Sciatic nerve (tissue), 2 donors: ENCODE measurements at places on chromosomes 7 and 10.

- DNase-seq = no peak
These were observed 277.3 kb downstream of the SDK1 start for GRCh38 chr7:3578399-3578798.

DNA sequence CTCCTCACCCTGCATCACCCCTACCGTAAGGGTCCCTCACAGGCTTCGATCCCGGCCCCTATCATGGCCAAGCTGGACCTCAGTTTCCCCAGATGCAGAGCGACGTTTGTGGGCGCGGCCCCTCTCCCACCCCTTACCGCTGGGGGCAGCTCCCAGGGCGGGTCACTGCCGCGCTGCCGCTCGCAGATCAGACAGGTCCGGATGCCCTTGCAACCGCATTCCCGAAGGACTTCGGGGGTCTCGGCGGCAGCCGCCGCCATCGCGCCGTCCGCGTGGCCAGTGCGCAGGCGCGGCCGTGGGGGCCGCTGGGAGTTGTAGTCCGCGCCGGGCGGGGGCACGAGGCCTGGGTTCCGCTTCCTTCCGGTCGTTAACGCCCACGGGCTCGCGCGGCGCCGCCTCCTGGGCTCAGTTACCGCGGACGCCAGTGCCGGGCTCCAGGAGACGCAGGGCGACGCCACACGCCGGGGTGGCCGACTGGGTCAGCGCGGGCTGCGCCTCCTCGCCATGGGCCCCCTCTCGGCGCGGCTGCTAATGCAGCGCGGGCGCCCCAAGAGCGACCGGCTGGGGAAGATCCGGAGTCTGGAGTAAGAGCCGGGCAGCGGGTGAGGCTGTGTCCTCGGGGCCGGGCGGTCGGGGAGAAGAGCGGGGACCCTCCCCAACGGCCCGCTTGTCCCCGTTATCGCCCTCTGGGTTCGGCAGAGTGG lies at the start of the genes ALKBH4 and LRWD1:
Gene ALKBH4 (minus strand): TSS at position 287 of the 704 bp plus-strand sequence. CDS start 27 bp downstream, at position 260.
Gene LRWD1 (plus strand): TSS at position 408 of the 704 bp plus-strand sequence. CDS start 97 bp downstream, at position 505.
- peak; percentile 96 for DNase-seq

- no peak for DNase-seq
These were observed 271.7 kb downstream of the TRIL start for GRCh38 chr7:28686418-28686800.

GRCh38 chr7:2290877-2291276 lies 23.4 kb downstream of the SNX8 start:
- DNase-seq = no peak

DNA sequence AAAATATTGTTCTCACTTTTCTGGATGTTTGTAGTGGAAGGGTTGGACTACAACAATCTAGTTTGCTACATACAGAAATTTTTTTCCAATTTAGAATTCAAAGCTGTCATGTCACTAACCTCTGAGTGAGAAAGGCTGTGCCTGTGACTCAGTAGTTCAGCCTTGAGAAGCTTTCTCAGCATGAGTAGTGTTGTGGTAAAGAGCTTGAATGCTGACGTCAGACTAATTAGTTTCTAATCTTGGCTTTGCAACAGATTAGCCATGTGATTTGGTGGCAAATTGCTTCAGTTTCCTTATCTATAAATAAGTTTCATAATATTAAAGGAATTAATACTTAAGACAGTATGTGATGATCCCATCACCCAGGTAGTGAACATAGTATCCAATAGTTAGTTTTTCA lies 83.8 kb downstream of the ABCA13 start:
- DNase-seq = no peak

- DNase-seq = no peak
These were observed 71.5 kb downstream of the ST7 start for GRCh38 chr7:117024811-117025210.

DNA sequence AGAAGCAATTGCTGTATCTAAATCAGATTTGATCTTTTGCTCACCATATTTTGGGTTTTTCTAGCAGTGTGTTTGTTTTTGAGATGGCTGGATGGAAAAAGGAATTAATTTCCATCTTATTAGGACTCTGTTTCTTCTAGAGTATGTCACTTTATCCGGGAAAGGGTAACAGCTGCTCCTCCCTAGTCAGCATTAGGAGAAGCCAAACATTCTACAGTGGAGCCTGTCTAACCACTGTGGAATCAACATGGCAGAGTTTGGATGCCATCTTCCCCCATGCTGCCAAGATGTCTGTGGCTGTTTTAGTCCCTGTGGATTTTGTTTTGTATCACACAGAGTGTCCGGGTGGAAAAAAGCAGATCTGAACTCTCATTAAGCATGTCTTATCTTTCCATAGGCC lies 16.0 kb upstream of the LMOD2 start:
- DNase-seq = no peak

DNA sequence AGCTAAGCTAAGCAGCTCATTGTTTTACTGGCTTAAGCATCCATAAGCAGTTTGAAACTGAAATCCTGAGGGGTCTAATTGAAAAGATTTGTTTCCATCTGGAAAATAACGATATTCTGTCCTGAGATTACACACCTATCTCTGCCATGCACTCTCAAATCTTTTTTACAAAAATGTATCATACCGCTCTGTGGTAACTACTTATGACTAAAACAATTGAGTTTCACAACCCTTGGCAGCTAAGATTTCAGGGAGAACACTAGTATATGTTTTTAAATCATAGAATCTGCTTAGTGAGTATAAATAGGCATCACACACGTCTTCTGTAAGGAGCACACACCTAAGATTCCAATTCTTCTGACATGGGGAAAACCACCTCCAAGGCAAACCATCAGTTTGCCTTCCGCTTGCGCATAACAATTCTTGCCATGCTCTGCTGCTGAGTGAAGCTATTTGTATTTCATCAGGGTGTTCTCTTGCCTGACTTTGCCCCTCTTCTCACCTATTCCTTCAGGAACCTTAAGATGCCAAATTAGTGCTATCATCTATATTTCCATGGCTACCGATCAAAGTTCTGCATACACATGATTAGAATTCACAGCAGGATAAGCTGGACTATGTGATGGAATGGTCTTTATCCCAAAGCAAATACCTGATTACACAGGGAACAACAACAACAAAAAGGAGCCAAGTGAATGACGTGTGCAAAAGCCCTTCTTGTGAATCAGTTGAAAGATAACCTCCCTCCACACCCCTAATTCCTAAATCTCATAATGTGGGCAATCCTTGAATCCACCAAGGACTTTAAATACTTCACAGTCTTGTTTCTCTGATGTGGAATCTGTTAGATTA lies 40.9 kb downstream of the PRPF18 start:
- DNase-seq = no peak

DNA sequence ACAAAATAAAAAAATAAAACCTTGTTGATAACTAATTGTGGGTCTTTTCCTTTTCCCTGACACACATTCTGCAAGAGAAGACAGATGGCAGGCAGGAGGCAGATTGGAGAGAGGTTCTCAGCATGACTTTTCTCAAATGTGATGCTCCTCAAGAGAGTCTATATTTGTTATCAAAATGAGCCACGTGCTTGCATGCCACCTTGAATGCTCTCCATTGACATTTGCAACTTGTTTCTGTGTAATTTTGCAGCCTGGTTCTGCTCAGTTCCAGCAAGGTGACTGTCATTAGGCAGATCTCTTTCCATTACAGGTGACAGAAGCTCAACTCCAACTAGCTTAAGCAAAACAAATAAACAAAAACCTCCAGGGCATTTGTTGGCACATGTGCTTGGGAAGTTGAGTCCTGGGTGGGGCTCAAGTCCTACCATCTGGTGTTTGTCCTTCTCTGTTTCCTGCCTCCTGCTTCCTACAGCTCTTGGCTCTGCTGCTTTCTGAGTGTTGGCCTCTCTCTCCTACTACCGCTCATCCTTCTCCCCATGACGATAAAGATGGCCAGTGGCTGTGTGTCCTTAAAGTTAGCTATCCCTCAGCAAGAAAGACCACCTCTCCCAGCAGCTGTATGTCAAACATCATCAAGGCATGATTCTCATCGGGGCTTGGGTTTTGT lies 56.7 kb downstream of the GRK5 start:
- DNase-seq = no peak

DNA sequence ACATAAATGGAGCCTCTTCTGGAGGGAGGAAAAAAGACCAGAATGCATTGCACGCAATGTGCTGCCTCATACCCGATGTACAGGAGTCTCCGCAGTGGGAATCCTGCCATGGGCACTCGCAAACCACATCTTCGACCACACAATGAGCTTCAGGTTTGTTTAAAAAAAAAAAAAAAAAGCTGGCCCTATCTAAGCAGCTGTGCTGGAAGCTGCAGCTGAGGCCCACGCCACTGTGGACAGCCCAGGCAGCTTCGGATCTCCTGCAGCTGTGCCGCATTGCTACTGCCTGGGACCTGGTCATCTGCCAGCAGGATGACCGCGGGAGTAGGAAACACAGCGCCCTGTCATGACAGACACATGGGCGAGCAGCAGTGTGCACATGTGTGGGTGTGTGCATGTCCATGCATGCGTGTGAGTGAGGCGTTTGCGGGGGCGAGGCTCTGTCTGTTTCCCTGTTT lies 26.0 kb downstream of the EN2 start:
- no peak for DNase-seq

- no peak for DNase-seq
These were observed 650.8 kb downstream of the LRMDA start for GRCh38 chr10:76082232-76082631.

DNA sequence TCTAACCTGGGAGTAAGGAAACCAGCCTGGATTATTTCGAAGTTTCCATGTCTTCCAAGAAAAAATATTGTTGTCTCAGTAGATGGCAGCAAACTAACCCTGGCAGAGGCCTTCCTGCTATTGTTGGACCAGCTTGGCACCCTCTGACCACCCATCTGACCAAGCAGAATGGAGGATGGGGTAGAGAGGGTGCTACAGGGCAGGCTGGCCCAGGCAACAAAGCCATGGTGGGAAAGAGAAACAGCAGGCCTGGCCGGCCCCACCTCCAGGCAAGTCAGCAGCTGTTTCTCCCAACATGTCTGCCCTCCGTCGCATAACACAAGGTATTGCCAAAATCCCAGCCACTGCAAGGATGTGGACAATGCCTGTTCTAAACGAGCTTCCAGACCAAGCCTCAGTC lies 95.0 kb downstream of the FAM53B start:
- DNase-seq = no peak

GRCh38 chr7:16098585-16099179 lies 322.7 kb downstream of the CRPPA start:
- no peak for DNase-seq

DNA sequence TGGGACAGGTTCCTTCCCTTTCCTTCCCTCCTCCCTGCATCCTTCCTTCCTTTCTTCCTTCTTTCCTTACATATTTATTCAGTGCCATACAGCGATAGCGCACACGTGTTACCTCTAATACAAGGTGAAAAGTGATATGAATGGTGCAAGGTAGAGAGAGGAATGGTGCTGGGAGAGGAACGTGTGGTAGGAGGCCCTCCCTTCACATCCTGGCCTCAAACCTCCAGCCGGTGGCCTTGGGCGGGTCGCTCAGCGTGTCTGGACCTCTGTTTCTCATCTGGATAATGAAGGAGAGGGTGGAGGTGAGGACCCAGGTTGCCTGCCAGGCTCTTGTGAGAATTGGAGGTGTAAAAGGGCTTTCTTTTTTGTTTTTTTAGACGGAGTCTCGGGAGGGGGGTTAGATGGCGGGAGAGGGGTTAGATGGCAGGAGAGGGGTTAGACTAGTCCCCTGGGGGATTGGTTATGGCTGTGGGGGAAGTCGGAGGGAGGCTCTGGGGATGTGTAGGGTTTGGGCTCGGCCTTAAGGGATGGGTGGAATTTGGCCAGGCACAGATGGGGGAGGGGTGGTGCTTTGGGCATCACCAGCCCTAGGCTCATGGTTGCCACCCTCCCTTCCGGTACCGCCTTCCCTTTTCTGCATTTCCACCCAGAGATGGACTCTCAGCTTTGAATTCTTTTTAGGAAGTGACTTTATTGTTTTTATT lies 14.9 kb downstream of the CHST3 start:
- peak; percentile 59 for DNase-seq

DNA sequence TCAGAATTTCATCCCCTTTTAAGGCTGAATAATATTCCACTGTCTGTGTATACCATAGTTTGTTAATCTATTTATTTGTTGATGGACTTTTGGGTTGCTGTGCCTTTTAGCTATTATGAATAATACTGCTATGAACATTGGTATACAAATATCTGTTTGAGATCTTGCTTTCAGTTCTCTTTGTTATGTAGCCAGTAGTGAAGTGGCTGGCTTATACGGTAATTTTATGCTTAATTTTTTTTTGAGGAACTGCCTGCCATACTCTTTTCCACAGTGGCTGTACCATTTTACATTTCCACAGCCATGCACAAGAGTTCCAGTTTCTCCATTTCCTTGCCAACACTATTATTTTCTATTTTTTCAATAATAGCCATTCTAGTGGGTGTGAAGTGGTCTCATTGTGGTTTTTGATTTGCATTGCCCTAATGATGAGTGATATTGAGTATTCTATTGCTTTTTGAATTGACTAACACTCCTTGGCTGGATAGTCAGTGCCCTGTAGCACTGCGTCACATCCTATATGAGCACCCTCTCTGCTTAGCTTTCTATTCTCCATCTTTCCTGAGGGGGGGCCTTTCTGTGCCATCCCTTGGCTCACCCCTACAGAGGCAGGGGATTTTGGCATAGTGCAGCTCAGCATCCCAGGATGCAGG lies 29.4 kb upstream of the RAPGEF5 start:
- no peak for DNase-seq

GRCh38 chr10:23051855-23052331 lies 43.5 kb upstream of the MSRB2 start:
- DNase-seq = no peak

DNA sequence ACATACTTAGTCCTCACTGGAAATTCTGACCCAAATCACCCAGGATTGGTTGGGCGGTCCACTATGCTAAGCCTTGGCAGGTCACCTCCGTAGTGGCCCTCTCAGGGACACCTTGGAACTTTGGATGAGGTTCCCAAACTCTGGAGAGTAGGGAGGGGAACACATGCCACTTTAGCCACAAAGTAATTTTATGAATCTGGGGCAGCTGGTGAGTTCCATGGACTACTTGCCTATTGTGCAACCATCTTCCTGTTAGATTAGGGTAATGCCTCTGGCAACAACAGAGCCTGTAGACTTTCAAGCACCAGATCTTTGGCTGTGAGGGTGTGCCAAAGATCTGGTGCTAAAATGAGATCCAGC lies 77.7 kb downstream of the ITGB8 start:
- no peak for DNase-seq

GRCh38 chr7:116265881-116266280 lies 55.5 kb downstream of the TES start:
- DNase-seq = no peak

DNA sequence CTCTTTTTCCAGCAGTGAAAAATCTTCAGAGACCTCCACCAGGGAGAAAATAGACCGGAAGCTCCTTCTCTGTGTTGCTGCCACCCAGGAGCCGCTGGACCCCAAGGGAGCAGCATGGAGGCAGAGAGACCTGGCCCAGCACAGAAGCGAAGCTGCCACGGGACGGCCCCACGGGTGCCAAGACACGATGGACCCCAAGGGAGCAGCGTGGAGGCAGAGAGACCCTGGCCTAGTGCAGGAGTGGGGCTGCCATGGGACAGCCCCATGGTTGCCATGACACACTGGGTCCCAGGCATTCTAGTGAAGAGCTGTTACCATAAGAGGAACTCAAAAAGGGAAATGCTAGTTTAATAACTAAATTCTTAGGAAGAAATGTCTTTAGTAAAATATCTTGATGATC lies 186.3 kb downstream of the PTPRN2 start:
- DNase-seq = no peak

GRCh38 chr7:41566581-41566980 lies 136.3 kb downstream of the INHBA start:
- no peak for DNase-seq
